ENCODE measurements at places on chromosomes 5 and 9. TPM values are rescaled to one million over a fixed set of nuclear protein-coding genes. Genes with fewer than 3 reads are reported as not detected.

PCDHB3 gene
- total RNA-seq: not detected

GRIA1 gene
- total RNA-seq: not detected

ANKRD34B gene
- not detected for total RNA-seq

CDX1 gene
- total RNA-seq: not detected

- no peak for DNase-seq
These were observed 137.3 kb downstream of the ZNF462 start for GRCh38 chr9:107000218-107000617.

DNA sequence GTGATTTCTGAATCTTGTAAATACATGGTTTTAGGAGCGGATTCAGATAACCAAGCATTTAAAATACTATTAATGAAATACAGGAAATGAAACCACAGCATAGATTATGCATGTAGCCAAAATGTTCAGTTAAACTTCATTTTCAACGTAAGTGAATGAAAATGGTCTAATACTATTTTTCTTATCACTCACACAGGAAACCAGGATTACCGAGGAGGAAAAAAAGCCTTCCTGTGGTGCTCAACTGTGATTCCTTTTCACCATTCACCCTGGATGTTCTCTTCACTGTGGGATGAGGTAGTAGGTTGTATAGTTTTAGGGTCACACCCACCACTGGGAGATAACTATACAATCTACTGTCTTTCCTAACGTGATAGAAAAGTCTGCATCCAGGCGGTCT is 83.4 kb upstream of the ZNF169 start:
- no peak for DNase-seq

DNA sequence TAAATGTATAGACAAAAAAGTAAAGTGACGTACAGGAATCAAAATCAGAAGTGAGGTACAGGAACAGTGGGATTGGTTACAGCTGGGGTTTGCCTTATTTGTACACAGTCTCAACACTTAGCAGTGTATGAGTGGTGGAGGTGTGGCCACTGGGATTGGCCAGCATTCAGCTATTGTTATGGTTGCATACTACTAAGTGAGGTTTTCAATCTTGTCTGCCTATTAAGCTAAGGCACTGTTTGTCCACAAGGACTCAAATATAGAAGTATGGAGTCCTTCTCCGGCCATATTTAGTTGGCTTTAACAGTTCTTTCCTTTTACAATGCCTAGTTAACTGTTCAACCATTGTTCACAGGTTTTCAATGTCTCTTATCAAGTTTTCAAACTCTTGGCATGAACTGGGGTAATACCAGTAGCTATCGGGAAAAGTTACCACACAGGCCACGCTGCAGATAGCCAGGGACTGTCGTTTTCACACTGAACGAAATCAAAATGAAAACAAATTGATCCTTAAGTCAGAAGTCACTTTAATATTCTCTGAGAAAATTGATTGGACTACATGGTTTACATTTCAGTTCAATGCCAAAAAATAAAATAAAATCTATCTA is 176.0 kb upstream of the FREM1 start:
- DNase-seq: no peak

DNA sequence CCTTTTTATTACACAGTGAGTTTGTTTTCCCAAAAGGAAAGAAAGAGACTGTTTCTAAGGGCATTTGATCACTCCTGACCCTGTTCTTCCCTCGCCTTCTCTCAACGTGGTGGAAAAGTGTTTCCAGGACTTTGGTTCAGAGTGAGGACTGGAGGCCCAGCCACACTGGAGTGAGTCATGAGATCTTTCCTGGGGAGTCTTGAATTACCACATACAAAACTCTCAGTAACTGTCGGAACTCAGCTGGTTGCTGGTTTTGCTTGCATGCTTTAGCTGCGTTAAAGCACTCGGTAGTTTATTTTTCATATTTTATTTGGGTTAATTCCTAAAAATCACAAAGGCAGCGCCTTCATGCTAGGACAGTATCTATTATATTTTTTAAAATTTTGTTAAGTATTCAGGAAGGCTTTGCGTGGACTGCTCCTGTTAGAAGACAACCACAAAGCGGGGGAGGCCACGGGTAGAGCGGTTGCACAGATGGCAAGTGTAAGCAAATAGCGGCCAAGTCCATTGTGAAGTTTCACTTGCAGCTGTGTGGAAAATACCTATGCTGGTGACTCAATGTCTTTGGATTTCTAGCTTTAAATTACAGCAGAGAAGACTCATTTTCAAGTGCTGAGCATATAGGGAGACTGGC is 77.7 kb downstream of the ARSB start:
- no peak for DNase-seq

- no peak for DNase-seq
These were observed 42.1 kb downstream of the SEC61B start for GRCh38 chr9:99264070-99264680.

DNA sequence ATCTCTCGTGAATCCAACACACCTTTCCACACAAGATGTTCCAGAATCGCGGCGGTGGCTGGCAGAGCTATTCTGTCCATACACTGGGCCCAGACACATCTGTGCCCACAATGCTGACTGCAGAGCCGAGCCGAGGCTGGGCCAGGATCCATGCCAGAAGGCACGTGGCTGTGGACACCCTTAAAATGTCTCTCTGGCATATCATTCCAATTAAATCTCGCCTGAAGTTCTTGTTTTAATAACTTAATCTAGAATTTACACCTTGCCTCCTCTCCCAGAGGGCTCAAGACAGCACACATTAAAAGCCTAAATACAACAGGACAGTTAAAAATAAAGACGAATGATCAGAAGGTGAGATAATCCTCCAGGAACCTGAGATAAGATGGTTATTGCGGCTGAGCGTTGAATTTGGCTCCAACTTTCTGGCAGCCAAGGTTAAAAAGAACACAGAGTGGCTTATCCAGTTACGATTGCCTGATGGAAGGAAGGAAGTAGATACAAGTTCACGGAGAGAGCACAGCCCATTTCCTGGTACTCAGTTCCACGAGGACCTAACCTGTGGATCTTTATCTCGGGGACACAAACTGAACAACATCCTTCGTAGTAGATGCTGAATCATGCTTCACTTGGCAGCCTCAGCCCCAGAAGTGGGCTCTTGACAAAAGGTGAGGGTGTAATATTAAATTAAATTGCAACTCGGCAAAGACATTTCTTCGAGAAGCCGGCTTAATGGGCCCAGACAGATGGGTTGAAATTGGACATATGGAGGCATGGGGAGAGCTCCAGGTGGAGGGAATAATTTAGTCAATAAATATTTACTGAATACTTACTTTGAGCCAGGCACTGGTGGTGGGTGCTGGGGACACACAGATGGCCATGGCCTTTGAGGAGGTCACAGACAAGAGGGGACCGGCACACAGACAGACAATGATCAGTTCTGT is 86.0 kb upstream of the TBC1D2 start:
- DNase-seq: no peak

DNA sequence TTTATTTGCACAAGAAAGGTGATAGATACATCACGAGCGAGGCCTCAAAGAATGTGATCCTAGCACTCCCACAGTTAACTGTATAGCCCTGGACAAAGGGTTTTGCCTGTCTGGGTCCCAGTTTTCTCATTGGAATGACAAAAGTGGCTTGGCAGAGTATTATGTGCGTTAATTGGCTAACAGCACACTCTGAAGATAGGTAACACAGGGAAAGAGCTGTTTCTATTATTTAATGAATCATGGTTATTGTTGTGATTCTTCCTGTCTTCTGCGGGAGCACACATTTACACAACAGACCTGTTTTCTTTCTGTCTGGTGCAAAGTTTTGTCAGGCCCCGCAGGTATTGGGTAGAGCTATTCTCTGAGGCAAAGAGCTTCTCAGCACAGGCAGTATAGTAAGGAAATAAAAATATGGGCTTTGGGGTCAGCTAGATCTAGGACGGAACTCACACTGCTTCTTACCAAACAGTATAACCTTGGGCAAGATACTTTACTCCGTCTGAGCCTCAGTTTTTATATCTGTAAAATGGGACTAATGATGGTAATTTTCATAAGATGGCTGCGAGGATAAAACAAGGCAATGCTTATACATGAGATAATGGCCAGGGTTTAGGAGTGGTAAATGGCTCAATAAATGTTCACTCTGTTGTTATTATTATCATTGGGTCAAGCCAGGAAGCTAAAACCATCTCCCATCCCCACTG is 78.9 kb downstream of the PLAC8L1 start:
- DNase-seq: no peak

Measured in T-helper 17 cell (primary cell).